ENCODE measurements at places on chromosomes 11 and 22. TPM values are rescaled to one million over a fixed set of nuclear protein-coding genes. Genes with fewer than 3 reads are reported as not detected.

DNA sequence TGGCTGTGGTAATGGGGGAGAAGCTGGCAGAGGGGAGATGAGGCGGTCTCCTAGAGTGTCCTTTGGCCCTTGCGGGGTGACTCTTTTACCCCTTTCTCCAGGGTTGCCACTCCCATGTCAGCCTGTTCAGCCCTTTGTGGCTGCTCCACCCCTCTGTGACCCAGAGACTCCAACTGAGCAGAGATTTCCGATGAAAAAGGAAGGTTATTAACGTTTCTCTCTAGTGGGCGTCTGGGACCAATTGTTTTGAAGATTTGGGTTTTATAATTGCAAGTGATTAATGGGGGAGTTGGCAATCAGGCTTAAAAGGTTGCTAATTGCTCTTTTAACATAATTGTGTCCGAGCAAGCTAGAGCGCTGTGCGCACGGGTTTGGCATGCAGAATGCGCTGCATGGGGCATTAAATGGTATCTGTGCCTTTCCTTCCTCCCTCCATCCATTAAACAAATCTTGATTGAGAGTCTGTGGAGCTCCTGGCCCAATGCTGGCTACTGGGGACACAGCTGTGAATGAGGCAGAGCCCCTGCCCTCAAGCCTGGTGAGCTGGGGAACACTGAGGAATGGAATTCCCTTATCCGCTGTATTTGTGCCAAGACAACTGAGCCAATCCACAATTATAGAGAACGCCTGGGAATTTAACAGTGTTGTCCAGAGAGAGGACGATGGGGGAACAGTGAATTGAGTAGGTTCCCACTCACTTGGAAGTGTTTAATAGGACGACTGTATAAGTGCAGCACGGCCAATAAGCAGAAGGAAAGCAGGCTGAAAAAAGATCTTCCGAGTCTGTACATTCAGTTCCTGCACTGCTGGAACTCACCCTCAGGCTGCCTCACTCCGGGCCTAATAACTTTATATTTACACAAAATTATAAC, 295.9 kb downstream of the MIAT start:
- peak; percentile 21 for DNase-seq

SCGB2A2 gene
- total RNA-seq, result not detected

- DNase-seq, result no peak
These were observed 88.8 kb upstream of the THY1 start for GRCh38 chr11:119511614-119512306.

RASL10A gene
- total RNA-seq, result 1.3 TPM

DNA sequence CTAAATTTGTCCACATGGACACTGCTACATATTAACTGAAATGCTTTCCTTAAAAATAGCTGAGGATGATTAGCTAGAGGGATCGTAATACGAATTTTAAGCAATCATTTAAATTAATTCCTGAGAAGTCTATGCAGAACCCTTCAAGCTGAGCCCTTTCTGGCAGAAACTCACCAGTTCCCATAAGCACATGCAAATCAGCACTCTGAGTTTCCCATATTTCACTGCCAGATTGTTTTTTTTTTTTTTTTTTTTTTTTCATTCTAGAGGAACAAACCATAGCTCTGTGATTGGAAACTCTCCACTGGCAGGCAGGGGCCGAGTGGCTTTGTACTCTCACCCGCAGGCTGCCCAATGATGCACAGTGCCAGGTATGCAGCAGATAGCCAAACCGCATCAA, 145.6 kb downstream of the EFCAB6 start:
- no peak for DNase-seq
